ENCODE measurements at places on chromosomes 12 and 14.

GRCh38 chr12:109912855-109913321 lies 12.8 kb downstream of the TCHP start:
- no peak for DNase-seq

DNA sequence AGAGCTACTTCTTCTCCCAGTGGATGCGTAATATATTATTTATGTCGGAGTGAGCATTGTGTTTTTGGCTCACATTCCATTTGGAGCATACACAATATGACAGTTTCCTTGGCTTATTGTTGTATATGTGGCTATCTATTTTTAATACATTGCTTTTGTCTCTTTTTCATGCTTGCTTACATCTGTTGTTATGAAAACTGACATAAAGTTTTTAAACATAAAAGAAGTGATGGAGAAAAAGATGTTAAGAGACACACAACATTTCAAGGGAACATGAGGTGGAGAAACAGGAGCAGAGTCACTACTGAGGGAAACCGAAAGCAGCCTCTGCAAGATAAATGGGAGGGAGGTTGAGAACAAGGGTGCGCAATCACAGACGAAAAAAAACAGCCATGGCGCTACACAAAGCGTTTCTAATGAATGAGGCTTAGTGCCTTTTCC lies 228.4 kb upstream of the NPAS3 start:
- no peak for DNase-seq

GRCh38 chr14:71236487-71236886 lies 329.2 kb downstream of the PCNX1 start:
- no peak for DNase-seq

DNA sequence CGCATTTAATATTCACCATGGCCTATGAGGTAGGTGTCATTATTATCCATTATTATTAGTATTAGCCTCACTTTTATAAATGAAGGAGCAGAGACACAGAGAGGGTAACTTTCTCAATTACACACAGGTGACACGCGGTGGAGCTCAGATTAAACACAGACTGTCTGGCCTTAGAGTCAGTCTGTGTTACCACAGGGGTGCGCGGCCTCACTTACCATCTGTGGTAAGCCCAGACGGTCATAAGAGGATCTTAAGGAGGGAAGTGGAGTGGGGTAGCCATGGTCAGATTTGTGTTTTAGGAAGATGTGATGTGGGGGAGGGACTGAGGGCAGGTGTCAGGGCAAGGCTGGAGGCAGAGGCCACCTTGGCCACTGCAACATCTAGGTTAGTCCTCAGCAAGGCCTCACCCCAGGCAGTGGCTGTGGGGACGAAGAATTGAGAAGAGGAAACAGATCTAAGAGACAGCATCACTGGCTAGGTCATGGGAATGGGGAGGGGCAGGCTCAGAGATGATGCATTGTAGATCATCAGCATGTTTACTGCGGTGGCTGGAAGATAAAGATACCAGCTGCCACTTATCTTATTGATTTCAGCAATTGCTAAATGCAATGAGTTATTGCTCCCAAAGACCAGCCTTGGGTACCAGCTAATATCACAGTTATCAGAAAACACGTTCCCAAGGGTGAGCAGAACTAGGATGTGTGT lies 67.1 kb downstream of the SERPINA3 start:
- DNase-seq: no peak

DNA sequence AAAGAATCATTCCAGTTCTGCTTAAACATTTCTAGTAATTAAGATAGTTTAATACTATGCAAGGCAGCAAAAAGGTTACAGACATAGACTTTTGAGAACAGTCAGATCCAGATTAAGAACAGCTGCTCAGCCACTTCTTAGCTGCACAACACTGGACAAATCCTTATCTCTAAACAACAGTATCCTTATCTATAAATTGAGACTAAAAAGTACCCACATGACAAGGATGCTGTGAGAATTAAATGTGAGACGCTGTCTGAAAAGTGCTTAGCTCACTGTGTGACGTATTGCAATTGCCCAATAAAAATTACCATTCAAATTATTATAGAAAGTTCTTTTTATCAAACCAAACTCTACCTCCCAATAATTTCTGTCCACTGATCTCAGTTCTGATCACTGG lies 35.5 kb downstream of the BORCS5 start:
- no peak for DNase-seq
